ENCODE measurements at places on chromosomes 11 and 22.
A peak's percentile ranks its signal among the peaks of the same experiment; 100 is the strongest.

GRCh38 chr22:40955571-40955970 lies 4.4 kb downstream of the RBX1 start:
- DNase-seq, result no peak

- DNase-seq, result no peak
Observed at GRCh38 chr11:73323464-73323863, 15.4 kb downstream of the ARHGEF17 start.

DNA sequence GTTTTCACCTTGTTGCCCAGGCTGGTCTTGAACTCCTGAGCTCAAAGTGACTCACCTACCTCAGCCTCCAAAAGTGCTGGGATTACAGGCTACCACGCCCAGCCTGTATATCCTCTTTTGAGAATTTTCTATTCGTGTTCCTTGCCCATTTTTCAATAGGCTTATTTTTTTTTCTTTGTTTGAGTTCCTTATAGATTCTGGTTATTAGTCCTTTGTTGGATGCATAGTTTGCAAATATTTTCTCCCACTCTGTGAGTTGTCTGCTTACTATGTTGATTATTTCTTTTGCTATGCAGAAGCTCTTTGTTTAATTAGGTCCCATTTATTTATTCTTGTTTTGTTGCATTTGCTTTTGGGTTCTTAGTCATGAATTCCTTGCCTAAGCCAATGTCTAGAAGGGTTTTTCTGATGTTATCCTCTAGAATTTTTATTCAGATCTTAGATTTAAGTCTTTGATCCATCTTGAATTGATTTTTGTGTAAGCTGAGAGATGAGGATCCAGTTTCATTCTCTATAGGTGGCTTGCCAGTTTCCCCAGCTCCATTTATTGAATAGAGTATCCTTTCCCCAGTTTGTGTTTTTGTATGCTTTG lies 17.7 kb upstream of the ZBED5 start:
- no peak for DNase-seq

GRCh38 chr11:102615894-102616432 lies 9.2 kb downstream of the MMP20 start:
- no peak for DNase-seq

- no peak for DNase-seq
Observed at GRCh38 chr11:69498614-69499175, 17.2 kb downstream of the LINC01488 start.

DNA sequence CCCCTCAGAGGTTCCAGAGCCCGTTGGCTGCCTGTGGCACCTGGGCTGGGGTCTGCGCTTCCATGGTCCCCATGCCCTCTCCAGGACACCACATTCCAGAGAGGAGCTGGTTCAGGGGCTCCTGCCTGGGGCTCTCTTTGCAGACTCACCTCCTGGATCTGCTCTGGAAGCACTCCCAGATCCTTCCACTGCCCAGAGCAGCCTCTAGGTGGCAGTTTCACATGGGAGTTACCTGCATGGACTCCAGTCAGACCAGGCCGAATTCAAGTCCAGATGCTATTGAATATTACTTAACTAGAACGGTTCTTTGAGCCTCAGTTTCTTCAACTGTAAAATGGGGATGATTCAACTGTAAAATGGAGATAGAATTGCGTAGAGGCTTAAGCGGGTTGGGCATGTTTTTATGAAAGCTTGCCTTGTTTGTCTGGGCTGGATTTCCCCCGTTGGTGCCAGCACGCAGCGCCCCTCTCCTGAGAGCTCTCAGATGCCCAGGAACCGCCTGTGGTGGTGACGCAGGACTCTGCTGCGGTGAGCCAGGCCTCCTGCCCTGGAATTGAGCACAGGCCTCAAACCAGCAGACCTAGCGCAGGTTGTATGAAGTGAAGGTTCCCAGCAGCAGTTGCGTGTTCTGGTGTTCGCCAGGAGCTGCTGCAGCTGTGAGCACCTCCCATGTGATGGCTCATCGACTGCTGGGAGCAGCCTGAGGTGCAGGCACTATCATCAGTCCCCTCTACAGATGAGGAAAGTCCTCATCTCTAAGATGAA lies 44.2 kb downstream of the LMO1 start:
- no peak for DNase-seq

GRCh38 chr11:126636911-126637794 lies 281.7 kb downstream of the ST3GAL4 start:
- DNase-seq, result no peak

DNA sequence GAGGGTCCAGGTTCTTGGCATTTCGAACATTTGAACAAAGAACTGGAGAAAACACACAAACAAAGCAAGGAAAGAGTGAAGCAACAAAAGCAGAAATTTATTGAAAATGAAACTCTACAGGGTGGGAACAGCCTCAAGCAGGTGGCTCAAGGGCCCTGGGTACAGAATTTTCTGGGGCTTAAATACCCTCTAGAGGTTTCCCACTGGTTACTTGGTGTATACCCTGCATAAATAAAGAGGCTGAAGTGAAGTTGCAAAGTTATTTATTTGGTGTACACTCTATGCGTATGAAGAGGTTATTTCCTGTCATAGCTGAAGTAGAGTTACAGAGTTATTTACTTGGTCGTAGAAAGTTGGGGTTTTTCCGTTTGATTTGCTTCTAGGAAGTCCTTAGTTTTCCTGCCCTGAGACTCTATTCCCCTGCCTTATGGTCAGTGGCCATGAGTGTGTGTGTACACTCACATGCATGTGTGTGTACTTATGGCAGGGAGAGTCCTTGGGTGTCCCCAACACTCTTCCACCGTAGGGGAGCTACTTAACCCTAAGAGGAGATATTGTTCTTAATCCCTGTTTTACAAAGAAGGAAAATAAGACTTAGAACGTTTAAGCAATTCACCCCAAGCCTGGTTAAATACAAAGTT lies 5.6 kb upstream of the SMCO4 start:
- DNase-seq, result no peak

DNA sequence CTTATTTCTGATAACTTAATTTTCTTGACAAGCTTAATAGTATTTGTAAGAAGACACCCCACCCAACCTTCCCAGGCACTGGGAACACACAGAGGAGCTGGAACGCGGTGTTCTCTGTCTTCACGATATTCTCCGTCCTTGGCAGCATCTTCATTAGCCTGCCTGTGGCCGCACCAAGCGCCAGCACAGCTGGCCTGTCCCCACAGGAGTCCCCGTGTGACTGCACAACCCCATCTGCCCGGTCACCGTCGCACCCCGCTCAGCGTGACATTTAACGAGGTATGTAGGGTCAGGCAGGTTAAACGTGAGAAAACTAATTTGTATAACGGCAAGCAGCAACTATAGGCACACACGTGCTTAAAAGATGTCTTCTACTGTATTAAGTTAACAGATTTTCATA lies 293.3 kb downstream of the BRD1 start:
- no peak for DNase-seq

GRCh38 chr22:37062376-37062675 lies 10.8 kb downstream of the KCTD17 start:
- DNase-seq, result no peak

- DNase-seq, result no peak
Observed at GRCh38 chr22:46619830-46620501, at the start of gene GRAMD4. TSS of gene GRAMD4 (plus strand) at chr22:46620386. CDS start at chr22:46626800, 6,414 bp downstream.

GRCh38 chr11:17506314-17506713 lies 29.7 kb upstream of the ABCC8 start:
- no peak for DNase-seq

- peak; percentile 13 for DNase-seq
Observed at GRCh38 chr11:5224538-5225479, 2.1 kb downstream of the HBB start.

- no peak for DNase-seq
Observed at GRCh38 chr22:40782521-40782920, 36.6 kb downstream of the SLC25A17 start.

GRCh38 chr11:47056261-47056915 lies 119.8 kb downstream of the CSTPP1 start:
- DNase-seq, result peak; percentile 66

DNA sequence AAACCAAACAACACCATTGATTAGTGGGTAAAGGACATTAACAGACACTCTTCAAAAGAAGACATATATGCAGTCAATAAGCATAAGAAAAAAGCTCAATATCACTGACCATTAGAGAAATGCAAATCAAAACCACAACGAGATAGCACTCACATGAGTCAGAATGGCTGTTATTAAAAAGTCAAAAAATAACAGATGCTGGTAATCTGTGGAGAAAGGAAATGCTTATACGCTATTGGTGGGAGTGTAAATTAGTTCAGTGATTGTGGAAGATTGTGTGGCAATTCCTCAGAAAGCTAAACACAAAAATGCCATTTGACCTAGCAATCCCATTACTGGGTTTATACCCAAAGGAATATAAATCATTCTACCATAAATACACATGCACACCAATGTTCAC lies 182.6 kb downstream of the TRPC6 start:
- no peak for DNase-seq

DNA sequence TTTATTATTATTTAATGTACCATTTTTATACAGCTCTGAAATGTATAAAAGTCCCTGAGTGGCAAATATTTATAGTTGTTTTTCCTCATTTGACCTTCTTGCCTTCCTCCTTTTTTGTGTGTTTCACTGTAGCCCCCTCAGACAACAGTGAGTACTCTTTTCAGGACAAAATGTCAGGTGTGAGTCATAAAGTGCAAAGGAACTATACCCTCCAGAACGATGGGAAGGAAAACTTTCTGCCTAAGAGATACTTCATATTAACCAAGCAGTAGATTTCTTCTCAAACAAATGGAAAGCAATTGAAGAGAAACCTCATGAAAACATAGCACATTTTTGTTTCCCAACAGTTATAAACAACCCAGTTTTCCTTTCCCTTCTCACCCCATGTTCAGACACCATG lies 16.1 kb upstream of the MS4A7 start:
- DNase-seq, result no peak

GRCh38 chr22:44646668-44647067 lies 55.3 kb upstream of the PRR5 start:
- DNase-seq, result no peak

DNA sequence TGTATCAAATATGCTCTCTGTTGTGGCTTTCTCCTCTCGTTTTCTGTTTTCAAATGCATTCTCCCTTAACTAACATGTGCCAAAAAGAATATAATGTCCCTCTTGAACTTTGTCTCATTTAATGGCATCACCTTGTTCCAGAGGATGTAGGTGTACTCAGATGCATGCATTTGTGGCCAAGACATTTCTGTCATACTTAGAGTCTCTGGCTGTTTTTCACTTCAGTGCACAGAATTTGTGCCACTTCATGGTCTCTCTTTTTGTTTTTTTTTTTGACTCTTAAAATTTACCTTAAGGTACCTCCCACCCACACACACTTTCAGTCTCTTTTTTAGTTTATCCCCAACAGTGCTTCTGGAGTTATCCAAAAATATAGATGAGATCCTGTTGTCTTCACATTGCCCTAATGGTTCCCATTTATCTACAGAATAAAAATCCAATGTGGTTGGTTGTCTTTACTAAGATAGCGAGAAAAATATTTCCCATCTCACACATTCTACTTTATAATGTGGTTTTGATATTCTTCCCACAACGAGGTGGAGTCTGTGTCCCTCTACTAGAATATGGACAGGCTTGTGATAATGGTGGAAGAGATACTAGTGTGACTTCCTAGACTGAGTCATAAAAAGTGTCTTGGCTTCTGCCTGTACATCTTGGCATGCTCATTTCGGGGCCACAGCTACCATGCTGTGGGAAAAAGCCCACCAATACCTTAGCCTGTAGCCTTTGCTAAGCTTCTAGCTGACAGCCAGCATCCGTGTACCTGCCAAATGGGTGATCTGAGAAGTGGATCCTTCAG lies 125.8 kb downstream of the DDX10 start:
- no peak for DNase-seq

- DNase-seq, result no peak
Observed at GRCh38 chr11:70025308-70025707, 52.8 kb upstream of the ANO1 start.

DNA sequence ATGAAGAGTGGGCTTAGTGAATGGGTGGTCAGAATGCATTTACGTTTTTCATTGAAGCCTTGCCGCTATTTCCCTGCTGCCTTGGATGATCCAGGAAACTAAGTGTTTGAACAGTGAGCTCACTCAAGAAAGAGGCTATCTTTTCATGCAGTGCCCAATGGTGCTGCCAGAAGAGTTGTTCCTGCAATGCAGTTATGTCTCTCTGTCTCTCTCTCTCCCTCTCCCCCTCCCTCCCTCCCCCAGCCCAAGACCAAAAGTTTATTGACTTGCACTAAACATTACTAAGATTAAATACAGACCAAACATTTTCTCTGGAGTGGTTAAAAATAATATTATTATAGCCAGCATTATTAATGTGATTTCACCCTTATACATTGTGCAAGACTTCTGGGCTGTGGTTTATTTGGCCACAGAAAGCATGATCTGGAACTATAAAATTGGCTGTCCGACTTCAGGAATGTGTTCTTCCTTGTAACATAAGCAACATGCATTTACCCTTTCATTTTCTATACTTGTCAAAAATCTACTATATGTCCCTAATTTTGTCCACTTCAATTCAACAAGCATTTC lies 6.6 kb upstream of the FUT4 start:
- no peak for DNase-seq

DNA sequence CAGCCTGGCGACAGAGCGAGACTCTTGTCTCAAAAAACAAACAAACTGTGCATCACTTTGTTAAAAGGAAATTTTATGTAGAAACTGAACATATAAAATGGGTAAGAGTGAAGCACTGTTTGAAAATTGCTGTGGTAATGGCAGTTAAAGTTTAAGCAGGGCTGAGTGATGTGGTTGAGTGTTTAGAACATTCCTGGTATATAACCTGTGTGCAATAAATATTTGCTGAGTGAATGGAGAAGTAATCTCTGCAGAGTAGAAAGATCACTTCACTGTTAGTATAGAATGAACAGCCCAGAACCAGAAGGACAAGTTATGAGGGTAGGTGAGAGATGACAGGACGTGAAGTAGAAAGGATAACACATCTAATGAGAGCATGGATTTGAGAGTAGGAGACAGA lies 27.3 kb downstream of the CECR2 start:
- DNase-seq, result no peak

DNA sequence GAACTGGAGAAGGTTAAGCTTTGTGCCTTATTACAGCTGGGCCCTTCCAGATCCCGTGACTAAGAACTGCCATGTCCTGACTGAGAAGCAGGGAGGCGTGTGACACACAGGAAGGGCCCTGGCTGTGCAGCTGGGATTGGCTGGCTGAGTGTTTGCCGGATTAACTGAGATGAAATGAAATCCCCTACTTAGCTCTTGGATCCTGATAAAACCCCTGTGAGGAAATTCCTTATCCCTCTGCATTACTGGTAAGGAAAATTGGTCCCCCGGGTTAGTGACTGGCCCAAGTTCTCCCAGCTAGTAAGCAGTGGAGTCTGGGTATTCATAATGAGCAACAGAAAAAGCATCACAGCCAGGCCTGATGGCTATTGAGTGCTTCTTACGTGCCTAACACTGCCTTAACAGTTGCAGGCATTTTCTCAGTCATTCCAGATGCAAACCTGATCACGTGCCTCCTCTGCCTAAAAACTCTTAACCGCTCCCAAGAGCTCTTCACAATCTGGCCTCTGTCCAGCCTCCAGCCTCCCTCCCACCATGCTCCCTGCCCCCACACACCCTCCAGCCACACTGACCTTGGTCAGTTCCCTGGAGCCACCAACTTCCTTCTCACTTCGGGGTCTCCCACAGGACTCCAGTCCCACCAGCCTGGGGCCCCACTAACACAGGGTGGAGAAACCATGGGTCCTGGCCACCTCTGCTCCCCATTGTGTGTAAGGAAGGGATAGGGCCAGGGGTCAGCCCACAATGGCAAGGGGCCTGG lies 37.8 kb downstream of the ARRB1 start:
- no peak for DNase-seq

All from hematopoietic multipotent progenitor cell (in vitro differentiated cells).